ENCODE measurements at places on chromosomes 13 and 19.

GRCh38 chr13:23909606-23910005, 12.3 kb upstream of the C1QTNF9B start:
- DNase-seq, result no peak

- no peak for DNase-seq
Measured at GRCh38 chr13:47334173-47334572, 437.3 kb upstream of the HTR2A start.

- DNase-seq, result peak; percentile 79
Measured at GRCh38 chr19:35107545-35107944, 8.1 kb upstream of the FXYD3 start.

- no peak for DNase-seq
Measured at GRCh38 chr19:4859697-4860096, 7.8 kb downstream of the PLIN3 start.

DNA sequence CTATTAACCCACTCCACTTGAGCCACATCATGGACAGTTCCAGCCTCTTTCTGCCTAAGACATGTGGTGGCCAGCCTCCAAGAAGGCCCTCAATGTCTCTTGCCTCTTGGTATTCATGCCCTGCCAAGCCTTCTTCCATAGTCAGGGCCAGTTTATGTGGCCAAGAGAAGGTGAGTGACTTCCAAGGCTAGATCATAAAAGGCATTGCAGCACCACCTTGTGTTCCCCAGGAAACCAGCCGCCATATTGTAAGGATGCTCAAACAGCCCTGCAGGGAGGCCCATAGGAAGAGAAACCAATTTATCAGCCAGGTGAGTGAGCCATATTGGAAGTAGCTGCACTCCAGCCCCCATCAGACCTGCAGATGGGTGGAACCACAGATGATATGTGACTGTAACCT, 12.3 kb upstream of the DNMT1 start:
- no peak for DNase-seq

- DNase-seq, result no peak
Measured at GRCh38 chr13:105670179-105670990, 865.1 kb downstream of the EFNB2 start.

- no peak for DNase-seq
Measured at GRCh38 chr19:49255674-49256073, 69.3 kb downstream of the SLC6A16 start.

- DNase-seq, result no peak
Measured at GRCh38 chr13:98930151-98930591, 47.7 kb downstream of the DOCK9 start.

DNA sequence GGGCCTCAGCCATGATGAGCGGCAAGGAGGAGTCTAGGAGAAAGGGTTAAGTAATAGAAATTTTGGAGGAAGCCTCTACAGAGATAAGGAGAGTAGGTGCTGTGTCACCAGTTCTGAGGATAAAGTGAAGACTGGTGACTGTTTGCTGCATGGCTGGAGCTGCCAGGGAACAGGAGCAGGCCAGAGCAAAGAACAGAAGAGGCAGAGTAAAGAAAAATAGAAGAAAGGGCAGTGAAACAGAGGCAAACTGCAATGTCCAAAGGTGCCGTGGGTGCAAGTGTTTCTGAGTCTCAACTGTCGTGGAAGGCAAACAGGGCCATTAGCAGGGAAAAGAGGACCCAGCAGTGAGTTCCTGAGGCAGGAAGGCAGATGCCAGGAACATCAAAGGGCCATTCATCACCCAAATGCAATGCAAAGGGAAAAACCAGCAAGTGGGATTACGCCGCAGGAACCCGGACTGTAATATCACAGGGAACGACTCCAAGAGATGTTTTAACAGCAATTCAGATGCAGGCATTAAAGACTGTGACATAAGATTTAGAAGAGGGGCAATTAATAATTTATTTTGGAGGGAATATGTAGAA, 318.3 kb downstream of the FOXO1 start:
- no peak for DNase-seq

DNA sequence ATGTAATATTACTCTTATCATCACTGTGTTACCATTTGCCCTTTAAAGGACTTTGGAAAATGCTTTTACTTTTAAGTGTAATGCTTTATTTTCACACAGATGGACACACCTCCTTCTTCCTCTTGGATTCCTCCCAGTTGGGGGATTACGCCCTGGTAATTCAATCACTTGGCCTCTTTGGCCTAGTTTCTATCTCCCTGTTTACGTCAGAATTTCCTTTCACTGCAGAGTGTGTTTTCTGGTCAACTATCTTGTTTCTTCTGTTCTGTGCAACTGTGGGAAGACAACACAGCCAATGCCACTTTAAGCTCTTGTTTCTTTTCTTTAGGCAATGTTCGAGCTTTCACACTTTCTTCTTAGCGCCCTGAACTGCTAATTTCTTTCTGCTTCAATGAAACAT, 257.3 kb upstream of the MAB21L1 start:
- no peak for DNase-seq

DNA sequence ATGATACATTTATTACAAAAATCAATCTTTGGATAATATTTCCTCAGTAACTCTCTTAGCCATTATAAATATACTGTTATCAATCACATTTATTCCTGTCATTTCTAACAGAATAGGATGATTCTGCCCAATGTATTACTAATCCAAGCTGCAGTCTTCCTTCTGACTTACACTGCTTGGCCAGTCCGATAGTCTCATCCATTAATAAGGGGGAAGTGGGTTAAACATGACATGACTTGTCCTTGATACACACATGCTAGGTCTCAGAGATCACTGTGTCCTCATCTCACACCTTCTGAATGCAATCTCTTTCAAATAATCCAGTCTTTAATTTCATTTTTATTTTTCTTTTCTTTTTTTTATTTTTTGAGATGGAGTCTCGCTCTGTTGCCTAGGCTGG, 18.8 kb downstream of the SACS start:
- no peak for DNase-seq

- DNase-seq, result no peak
Measured at GRCh38 chr19:40225440-40226305, 816 bp downstream of the CCNP start.

DNA sequence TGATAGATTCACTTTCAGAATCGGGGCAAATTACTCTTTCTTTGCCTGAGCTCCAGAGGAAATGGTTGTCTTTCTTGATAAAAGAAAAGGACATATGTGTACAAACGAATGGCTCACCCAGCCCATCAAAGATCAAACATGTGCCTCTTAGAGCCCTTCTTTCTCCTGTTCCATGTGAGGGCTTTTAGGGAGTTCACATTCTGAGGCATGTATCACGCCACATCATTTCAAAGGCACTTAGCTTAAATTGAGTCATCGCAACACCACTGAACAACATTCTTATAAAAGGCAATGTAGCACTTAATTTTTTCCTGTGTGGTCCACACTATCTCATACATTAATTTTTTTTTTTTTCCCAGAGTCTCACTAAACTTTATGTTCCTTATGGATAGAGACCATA, 521.0 kb downstream of the SUCLA2 start:
- DNase-seq, result peak; percentile 26

DNA sequence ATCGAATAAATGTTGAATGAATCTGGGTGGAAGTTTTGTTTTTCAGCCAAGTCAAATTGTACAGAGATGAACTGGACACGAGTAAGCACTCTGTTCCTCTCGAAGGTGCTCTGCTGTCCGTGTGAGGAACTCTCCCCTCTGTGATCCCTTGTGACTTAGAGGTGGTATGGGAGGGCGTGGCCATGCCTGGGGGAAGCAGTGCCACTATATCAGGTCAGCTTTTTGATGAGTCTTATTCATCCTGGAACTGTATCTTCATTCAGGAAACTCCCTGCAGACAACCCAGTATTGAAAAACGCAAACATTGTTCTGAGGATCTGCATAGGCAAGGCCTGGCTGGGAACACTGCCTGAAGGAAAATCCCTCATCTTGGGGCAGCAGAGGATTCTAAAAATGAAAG, 45.7 kb upstream of the FLT1 start:
- DNase-seq, result no peak

DNA sequence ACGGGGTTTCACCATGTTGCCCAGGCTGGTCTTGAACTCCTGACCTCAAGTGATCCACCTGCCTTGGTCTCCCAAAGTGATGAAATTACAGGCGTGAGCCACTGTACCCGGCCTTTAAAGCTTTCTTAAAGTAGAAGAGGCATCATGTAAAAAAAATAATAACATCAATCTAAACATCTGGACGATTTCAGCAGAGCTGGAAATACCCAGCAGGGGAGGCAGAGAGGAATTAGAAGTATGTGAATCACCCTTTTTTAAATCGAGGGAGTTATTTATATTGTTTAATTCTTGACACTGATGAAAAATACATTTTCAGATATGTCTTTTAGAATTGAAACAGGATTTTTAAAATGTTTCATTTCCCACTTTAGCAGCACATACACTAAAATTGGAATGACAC, 37.4 kb upstream of the MTIF3 start:
- no peak for DNase-seq

DNA sequence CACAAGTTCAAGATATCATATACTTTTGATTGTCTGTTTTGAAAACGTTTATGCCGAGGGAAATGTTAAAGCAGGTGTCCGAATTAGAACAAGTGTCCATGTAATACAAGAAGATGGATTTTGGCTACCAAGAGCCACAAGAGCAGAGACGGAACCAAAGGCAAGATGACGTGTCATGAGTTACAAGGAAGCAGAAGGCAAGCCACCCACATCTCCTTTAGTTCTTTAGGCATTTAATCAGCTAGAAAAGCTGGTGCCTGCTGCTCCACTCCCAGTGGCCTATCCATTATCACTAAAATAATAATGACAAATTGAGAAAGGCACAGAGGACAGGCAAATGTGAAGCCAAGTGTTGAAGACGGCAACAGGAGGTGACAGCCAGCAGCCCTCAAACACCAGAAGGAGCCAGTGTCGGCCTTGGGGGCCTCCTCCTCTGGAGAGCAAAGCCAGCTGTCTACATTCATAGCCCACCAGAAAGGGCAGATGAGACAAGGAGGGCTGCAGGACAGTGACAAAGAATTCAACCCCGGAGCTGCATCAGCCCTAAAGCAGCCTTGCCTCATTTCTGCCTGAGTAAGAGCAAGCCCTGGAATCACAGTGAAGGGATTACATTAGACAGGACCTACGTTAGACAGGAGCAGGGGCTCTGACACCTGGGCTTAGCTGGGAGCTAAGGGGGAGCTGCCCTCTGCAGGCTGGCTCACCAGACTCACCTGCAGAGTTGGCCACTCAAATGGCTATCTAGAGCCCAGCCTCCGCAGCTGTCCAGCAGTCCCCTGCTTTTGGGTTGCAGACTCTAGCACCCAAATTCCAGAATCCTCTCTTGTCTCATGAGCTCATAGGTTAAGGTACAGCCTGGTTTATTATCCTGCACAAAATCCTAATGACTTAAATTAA, 569.9 kb downstream of the UQCRFS1 start:
- DNase-seq, result no peak

DNA sequence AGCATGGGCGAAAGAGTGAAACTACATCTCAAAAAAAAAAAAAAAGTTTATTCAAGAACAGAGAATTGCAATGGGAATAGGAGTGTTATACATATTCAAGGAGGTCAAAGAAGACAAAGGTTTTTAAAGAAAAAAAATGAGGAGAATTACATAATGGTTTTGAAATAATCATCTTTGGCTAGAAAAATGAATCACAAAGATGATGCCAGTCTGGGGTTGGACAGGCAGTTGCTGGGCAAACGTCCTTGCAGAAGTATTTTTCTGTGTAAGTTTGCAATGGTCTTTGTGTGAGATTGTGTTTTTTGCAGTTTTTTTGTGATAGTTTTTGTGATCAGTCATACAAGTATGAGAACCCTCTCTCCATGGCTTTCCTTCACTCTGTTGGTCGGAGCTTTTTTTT, 23.7 kb downstream of the LYPD3 start:
- DNase-seq, result no peak

All from urothelium cell line (cell line).